ENCODE measurements at places on chromosomes 5 and 9.
A peak's percentile ranks its signal among the peaks of the same experiment; 100 is the strongest.

GRCh38 chr9:138016406-138017187 is 139.0 kb downstream of the CACNA1B start:
- no peak for DNase-seq

DNA sequence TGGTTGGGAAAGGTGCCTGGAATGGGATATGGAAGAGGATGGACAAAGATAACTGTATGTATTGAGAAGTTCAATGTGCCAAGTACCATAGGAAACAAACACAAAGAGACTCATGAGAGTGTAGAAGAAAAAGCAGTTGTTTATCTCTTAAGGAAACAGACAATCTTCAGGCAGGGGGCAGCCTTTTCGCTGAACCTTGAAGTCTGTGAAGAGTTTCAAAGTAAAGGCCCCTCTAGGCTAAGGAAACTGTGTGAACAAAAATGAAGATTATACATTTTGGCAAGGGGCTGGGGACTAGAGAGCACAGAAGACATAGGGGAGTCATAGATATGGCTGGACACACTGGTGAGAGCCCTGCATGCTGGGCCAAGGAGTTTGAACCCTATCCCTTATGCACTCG is 27.5 kb upstream of the FRMPD1 start:
- DNase-seq, result no peak

DNA sequence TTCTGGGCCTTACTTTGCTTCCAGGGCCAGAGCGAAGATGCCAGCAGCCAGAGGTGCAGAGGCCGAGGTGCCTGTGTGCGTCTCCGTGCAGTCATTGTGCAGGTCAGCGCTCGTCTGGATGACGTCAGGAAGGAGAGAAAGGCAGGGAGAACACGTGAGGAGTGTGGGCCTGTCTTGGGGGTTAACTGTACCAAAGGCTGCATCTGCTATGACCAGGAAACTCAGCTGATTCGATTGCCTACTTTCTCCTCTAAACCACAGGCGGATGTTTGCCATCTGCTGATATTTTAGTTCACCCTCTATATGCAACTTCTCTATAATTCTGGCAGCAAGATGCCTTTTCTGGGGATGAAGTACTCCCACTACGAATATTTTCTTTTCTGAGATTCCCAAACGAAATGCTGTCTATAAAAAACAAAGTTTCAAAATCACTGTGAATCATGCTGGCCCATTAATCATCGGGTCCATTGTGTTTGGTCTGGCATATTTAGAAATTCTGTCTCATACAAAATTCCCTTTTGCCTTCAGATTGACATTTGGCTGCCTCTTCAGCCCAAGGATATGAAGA is 24.8 kb downstream of the PCSK1 start:
- DNase-seq, result no peak

- DNase-seq, result peak; percentile 90
Observed at GRCh38 chr9:69898714-69899209, 78.1 kb downstream of the CFAP95 start.

GRCh38 chr5:112685931-112686330 is 51.8 kb upstream of the APC start:
- no peak for DNase-seq

DNA sequence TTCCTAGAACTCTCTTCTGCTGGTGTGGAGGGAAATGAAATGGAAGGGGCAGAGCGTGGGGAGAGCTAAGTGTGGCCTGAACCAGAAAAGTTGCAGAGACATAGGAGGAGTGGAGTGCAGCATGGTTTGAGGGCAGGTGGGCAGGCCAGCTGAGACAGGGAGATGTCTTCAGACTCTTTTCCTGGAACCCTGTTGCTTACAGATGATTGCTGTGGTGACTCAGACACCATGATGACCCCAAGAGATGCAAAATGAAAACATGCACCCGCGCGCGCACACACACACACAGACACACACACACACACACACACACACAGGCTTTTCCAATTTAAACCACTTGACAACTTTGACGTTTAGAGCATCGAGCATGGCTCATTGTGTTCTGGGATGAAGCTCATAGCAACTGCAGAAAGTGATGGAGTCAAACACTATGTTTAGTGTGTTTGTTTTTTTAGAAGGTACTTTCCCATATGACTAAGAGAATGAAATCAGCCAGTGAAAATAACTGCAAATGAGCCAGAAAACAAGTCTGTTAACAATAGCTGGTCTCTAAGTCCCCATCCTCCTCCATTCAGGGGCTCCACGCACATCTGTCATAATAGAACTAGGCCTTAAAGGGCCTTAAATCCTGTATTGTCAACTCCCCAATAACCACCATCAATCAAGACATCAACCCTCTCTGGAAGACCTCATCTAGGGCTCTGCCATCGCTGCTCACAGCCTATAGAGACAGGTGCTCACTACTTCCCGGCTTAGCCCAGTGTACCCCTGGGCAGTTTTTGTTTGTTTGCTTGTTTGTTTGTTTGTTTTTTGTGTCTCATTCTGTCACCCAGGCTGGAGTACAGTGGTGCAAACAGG is 9.6 kb downstream of the TMOD1 start:
- no peak for DNase-seq

Data from pons (tissue), 1 donor.